Activated CD4-positive, alpha-beta T cell treated with anti-CD3 and anti-CD28 coated beads, Interleukin-10, Interleukin-2, amounts not matched to agents 100 ng/mL and 50 ng/mL, durations not matched to agents 16 hours and 8 hours (primary cell): ENCODE measurements at places on chromosomes 1 and 21.

- DNase-seq = no peak
These were observed 7.8 kb downstream of the MORN1 start for GRCh38 chr1:2383576-2383975.

DNA sequence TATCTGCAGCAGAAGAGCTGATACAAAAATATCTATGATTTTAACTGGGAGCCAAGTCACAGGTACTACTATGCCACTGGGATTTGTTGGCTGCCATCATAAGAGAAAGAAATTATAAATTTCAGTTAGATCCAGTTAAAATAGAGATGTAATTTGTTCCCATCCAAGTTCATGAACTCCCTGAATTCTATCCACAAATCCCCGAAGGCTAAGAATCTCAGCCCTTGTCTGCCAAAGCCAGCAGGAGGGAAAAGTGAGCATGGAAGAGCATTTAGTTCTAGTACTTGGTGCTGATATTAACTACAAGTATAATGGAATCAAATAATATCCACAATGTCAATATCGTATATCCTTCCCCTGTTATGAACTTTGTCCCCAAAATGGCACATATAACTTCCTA is 801.1 kb upstream of the CXADR start:
- no peak for DNase-seq

DNA sequence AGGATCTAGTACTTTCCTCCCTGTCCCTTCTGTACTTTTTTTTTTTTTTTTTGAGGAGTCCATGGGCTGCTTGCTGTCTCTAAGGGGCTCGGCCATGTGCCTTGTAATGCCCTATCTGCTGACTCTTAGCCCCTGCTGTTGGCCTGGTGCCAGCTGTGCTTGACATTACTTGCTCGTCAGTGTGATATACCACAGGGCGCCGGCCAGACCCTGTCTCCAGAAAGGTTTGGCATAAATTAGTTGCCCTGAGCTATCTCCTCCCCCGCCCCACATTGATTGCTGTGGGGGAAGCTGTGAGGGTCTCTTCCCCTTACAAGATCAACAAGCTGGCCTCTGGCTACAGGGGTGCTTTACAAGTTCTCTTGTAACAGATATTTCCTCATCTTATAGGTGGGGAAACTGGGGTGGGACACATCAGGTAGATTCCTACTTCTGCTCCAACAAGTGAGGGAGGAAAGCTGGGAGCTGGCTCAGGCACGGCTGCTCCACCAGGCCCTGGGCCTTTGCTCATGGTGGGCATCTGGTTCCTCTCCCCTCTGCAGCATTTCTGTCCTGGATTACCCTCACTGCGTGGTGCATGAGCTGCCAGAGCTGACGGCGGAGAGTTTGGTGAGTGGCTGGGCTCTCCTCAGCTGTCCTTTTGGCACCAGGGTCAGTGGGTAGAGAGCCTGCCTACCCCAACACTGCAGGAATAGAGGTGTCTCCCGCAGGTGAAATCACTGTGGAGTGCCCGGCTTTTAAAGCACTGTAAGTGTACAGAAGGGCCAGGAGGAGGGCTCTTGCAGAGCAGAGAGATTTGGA is 15.6 kb downstream of the STRIP1 start:
- DNase-seq = no peak

DNA sequence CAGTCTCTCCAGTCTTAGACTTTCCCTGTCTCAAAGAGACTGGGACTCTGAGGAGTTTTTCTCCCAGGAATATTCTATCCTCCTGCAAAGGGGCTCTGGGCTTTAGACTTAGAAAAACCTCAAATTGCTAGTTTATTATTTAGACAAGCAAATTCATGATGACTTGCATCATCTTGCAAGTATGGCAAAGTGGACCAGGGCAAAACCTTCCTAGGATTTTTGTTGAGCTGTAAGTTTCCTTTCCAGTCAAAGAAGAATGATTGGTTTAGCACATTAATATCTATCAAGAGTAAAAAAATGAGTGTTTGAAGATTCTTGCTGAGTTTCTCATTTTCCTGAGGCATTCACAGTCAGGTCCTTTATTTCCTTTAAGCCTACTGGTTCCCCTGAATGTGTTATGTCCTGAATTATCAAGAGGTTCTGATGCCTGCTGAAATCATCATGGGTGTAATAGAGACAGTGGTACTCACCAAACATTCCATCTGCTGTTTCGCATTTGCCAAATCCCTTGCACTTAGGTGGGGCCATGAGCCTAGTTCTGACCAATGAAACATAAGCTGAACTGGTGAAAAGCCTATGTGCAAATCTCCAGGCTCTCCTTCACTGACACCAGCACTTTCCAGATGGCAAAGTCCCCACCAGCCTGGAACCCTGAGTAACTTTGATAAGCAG is 25.2 kb upstream of the SPAG17 start:
- DNase-seq = no peak

- no peak for DNase-seq
These were observed 18.4 kb upstream of the SPATC1L start for GRCh38 chr21:46202592-46203202.

GRCh38 chr1:180521474-180522212 is 19.3 kb upstream of the ACBD6 start:
- DNase-seq = no peak

DNA sequence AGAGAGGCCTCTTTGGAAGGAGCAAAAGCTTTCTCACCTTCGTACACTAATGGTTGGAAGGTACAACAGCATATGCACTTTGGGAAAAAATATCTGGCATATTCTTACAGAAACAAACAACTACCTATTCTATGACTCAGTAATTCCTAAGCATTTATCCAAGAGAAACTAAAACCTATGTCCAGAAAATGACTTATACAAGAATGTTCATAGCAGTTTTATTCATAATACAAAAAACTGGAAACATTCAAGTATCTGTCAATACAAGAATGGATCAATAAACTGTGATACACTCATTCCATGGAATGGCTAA is 8.2 kb downstream of the NBPF1 start:
- no peak for DNase-seq

DNA sequence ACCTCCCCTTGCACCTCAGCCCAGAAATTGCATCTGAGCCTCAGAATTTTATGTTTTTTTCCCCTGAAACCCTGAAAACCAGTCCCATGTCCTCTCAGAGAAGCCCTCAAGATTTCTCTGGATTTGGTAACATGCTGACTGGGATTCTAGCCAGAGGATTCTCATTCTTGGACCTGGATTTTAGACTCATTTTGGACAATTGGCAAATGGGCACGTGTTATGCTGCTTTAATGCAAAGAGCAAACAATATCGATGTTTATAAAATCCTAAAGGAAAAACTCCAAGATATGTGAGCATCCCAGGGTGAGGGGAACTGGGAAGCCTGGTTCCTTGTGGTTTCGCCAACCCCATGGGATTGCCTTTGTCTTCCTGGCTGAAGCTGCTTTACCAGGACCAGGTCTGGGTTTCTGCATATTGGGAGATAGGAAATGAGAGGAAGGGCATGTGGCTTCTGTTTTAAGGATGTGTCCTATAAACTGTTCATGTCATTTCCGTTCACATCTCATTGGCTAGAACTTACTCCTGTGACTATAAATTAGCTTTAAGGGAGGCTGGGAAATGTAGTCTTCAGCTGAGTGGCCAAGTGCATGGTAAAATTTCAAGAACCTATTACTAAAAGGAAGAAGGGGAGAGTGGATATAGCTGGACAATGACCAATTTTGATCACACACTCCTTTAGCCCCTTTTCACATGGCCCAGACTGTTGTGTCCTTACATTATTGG is 27.2 kb upstream of the BCL10 start:
- no peak for DNase-seq

DNA sequence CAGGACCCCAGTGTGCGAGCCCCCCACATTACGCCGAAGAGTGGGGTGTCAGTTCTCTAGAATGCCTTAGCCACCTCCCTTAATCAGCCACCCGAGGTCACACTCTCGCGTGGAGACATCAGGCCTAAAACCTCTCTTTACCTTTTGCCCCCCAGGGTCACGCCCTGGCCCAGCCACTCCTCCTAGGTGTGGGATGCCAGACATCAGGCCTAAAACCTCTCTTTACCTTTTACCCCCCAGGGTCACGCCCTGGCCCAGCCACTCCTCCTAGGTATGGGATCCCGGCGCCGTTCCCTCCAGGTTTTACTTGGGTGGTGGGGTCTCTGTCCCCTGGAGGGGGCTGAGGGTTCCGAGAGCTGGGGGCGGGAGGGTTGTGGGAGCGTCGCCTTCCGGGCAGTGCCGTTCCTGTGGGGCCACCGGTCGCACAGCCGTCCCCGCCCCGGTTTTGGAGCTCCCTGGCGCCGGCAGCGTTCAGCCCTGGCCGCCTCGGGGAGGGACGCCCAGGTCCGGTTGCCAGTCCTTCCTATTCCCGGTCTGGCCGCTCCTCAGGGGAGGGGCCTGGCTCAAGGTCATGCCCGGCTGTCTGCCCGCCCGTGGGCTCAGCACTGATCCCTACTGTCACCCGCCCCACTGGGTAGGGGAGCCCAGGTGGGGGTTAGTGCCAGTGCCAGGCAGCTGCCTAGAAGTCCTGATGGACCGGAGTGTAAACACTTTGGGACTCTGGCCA is 882 bp downstream of the VPS13D start:
- DNase-seq = peak; percentile 3

GRCh38 chr1:18166341-18166740 is 58.7 kb downstream of the IGSF21 start:
- DNase-seq = no peak

DNA sequence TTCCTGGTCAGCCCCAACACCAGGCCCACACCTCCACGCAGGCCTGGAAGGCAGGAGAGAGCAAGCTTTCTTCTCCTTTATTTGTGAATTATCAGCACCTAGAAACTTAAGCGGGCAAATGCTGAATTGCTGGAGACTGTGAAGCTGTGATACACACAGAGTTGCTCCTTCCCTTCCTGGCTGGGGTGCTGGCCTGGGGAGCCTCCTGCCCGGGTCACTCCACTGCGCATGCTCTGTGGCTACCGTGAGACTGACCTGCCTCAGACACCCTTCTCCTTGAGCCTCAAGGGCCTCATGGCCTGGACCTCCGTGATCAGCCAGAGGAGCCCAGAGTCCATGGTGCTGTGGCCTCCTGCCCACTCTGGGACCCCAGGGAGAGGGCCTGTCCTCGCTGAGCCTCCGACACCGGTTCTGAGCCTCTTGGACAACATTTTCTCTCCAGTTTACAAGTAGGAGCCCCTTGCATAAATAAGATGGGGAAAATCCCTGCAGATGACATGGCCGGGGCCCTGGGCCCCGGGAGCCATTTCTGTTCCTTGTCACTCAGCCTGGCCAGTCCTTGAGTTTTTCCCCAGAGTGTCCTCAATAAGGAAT is 18.0 kb downstream of the AGPAT3 start:
- no peak for DNase-seq

GRCh38 chr1:43526002-43526401 is 4.7 kb upstream of the PTPRF start:
- no peak for DNase-seq

DNA sequence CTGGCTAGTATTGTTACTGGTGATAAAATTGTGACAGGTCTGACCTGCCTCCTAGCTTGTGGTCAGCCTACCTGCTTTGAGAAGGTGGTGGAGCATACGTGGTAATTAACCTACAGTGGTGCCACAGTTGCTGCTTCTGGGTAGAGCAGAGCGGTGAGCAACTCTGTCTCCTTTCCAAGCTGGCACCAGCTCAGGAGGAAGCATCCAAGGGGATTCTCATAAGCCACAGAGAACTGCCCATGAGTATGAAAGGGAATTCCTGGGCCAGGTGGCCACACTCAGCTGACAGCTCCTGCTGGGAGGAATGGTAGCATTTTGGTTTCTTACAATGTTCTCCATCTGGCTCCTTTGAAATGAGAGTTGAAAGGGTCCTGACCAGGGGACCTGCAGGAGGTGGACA is 39.4 kb downstream of the ATP2B4 start:
- DNase-seq = no peak

GRCh38 chr21:42309753-42310213 is 5.4 kb downstream of the TFF3 start:
- peak; percentile 63 for DNase-seq

DNA sequence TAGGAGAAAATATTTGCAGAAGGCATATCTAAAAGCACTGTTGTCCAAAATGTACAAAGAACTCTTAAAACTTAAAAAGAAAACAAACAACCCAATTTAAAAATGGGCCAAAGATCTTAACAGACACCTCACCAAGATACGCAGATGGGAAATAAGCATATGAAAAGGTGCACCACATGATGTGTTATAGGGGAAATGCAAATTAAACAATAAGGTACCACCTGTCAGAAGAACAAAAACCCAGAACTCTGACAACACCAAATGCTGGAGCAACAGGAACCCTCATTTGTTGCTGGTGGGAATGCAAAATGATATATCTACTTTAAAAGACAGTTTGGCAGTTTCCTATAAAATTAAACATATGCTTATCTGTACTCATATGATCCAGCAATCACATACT is 18.1 kb downstream of the SLC2A5 start:
- no peak for DNase-seq

DNA sequence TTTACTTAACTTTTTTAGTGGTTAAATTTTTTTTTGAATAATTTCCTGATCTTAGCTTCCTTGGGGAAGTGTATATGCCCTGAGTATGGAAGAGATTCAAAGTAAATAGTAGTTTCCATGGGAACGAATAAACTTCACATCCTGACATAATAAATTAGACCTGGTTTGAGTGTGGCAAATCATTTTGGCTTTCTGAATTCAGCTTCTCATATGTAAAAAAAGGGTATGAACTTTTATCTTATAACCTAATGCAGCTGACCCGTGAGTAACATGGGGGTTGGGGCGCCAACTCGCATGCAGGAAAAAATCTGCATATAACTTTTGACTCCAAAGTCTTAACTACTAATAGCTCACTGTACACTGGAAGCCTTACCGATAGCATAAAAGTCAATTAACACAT is 736.8 kb upstream of the NCAM2 start:
- DNase-seq = no peak
